ENCODE measurements at places on chromosomes 3 and 15. TPM values are rescaled to one million over a fixed set of nuclear protein-coding genes. Genes with fewer than 3 reads are reported as not detected.

DNA sequence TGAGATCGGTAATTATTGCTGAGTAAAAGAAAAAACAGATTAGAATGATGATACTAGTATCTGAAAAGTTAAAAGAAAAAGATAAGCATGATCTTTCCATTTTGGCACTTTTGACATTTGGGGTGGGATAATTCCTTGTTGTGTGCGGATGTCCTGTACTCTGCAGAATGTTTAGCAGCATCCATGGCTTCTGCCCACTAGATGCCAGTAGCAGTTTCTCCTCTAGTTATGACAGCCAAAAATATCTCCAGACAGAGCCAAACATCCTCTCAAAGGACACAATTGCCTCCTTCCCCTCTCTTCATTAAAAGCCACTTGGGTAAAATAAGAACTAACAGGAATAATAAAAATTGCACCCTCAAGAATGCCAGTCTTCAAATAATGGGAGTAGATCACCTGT is 468.8 kb upstream of the GRM7 start:
- H3K36me3 ChIP-seq: no peaks in the 10 kb centered on the region
- no peak overlapping the region for H3K4me3 ChIP-seq
- H3K27me3 ChIP-seq: no peaks in the 10 kb centered on the region
- no peak overlapping the region for H3K27ac ChIP-seq

GRCh38 chr3:20054549-20054987 is 14.3 kb downstream of the KAT2B start:
- H3K27ac ChIP-seq: no peak overlapping the region
- no peaks in the 10 kb centered on the region for H3K27me3 ChIP-seq
- no peak overlapping the region for H3K4me3 ChIP-seq
- H3K4me1 ChIP-seq: peaks cover 33% of the 10 kb centered on the region

DNA sequence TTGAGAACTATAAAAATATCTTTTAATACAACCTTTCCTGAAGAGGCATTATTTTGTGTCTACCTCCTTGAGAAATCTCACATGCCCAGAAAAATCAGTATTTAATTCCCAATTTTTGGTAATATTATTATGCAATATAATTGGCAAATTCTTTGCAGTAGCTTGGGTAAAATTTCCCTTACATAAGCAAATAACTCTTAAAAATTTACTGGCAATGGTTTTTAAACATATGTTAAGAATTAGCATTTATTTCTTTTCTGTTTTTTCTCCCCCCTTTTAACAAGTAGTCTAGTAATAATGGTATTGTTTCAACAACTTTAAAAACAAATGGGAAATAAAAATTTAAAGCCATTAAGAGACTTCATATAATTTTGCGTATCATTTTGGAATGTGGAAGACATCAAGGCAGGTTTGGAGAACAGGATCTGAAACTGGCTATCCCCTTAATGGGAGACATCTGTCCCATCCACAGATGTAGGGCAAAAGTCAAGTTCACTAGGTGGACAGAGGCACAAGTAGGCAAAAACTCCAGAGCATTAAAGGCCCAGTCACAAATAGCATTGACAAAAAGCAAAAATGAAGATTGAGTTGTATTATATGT is 89.6 kb upstream of the AADACL2 start:
- no peaks in the 10 kb centered on the region for H3K27me3 ChIP-seq
- DNase-seq: no peak
- no peak overlapping the region for H3K27ac ChIP-seq
- no peaks in the 10 kb centered on the region for H3K4me1 ChIP-seq

DNA sequence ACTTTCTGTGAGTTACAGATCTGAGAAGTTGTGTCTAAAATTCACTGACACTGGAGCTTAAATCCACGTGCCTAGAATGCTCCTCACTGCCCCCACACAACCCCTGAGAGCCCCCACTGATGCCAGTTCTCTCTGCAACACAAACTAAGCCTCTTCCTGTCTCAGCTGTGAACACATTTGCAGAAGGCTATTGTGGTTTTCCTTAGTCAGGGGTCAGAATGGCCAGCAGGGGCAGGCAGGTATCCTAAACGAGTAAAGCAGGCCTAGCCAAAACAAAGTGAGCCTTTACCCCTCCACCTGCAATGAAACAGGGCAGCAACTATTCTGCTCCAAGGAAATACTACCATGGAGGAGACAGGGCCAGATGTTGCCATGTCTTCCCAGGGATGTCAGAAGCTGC is 78.6 kb downstream of the FHIT start:
- no peak overlapping the region for H3K4me3 ChIP-seq
- DNase-seq: no peak
- no peaks in the 10 kb centered on the region for H3K4me1 ChIP-seq
- no peak overlapping the region for H3K27ac ChIP-seq

- peaks cover 15% of the 10 kb centered on the region for H3K27me3 ChIP-seq
- no peak for DNase-seq
- H3K36me3 ChIP-seq: no peaks in the 10 kb centered on the region
Observed at GRCh38 chr3:49132073-49132436, 795 bp downstream of the LAMB2 start.

GRCh38 chr3:52313774-52314188 is 2.3 kb upstream of the DNAH1 start:
- peak overlapping the region; percentile 55 for H3K4me3 ChIP-seq
- peak; percentile 55 for DNase-seq
- H3K27me3 ChIP-seq: no peaks in the 10 kb centered on the region
- H3K4me1 ChIP-seq: peaks cover 78% of the 10 kb centered on the region
- H3K36me3 ChIP-seq: peaks cover 4% of the 10 kb centered on the region

ALDH1L1 gene
- total RNA-seq: not detected

DNA sequence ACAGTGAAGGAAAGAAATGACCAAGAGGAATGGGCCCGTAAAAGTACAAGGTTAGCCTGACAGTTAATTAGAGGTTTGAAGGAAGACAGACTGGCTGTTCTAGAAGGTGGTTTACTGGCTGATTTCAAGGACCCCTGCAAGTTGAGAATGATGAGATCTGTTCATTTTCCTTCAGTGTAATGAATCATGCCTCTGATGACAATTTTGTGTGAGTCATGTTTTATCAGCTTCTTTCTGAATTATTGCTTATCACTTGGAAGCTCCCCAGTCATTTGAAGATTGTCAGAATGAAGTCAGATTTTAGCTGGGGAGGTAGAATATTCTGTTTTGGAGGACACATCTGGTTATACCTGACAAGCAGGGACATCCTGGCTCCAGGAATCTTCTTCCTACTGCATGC is 50.6 kb downstream of the DRD3 start:
- H3K4me3 ChIP-seq: no peak overlapping the region
- no peak overlapping the region for H3K27ac ChIP-seq
- no peaks in the 10 kb centered on the region for H3K36me3 ChIP-seq

- H3K27me3 ChIP-seq: no peaks in the 10 kb centered on the region
- no peaks in the 10 kb centered on the region for H3K4me1 ChIP-seq
- H3K4me3 ChIP-seq: no peak overlapping the region
- DNase-seq: no peak
- H3K27ac ChIP-seq: no peak overlapping the region
Observed at GRCh38 chr15:98676586-98677270, 28.4 kb downstream of the IGF1R start.

DNA sequence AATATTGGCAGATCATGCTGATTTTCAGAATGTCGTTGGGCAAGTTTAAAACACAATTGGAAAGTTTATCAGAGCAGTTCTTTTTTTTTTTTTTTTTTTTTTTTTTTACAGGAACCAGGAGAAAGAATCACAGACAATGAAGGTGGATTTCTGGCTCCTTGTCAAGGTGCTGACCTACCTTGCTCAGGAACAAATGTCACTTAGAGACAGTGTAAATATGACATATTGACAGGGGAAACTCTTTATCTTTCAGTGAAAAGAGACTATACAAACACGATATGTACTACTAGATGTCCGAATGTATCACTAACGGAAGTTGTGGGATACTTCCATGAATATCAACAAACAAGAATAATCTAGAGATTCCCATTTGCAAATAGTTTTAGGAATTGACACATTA is 237.3 kb downstream of the FMN1 start:
- H3K4me3 ChIP-seq: no peak overlapping the region
- no peaks in the 10 kb centered on the region for H3K4me1 ChIP-seq
- H3K27ac ChIP-seq: no peak overlapping the region
- no peak for DNase-seq
- no peaks in the 10 kb centered on the region for H3K36me3 ChIP-seq

- no peaks in the 10 kb centered on the region for H3K4me1 ChIP-seq
- no peak overlapping the region for H3K4me3 ChIP-seq
- no peaks in the 10 kb centered on the region for H3K27me3 ChIP-seq
- no peak overlapping the region for H3K27ac ChIP-seq
- H3K36me3 ChIP-seq: no peaks in the 10 kb centered on the region
Observed at GRCh38 chr3:76879959-76880358, 159.9 kb upstream of the ROBO2 start.

DNA sequence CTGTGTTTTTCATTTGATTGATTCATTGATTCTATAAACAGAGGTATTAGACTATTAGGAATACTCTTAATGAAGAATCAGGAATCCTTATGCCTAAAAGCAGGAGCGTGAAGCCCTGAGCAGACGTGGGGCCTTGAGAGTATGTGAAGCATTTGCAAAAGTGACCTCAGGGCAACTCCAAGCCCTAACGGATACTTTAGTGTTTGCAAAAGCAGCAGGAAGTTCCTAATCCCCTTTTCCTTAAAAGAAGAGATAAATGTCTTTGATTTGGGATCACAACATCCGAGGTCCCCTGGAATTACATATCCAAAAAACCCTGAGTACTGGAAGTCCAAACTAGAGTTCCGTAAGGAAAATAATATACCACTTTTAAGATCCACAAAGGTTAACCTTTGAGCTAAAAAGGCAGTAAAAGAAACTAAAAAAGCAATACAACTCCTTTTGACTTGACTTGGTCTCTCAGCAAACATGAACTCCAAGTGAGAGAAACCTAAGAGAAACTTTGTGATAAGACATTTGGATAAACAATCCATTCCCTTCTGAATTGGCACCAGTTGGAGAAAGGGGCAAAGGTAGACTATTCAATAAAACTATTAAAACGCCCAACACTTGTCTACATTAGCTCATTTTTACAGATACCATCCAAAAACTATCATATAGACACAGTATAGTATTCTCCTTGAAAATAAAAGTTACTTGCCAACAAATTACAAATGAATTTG is 27.4 kb downstream of the PRTG start:
- DNase-seq: no peak
- H3K4me1 ChIP-seq: no peaks in the 10 kb centered on the region
- H3K4me3 ChIP-seq: no peak overlapping the region
- H3K27me3 ChIP-seq: peaks cover 7% of the 10 kb centered on the region
- H3K36me3 ChIP-seq: no peaks in the 10 kb centered on the region
- no peak overlapping the region for H3K27ac ChIP-seq

GRCh38 chr3:159928666-159929065 is 60.0 kb upstream of the IL12A start:
- H3K36me3 ChIP-seq: peaks cover 2% of the 10 kb centered on the region
- no peak overlapping the region for H3K27ac ChIP-seq
- no peak overlapping the region for H3K4me3 ChIP-seq
- DNase-seq: no peak
- H3K4me1 ChIP-seq: peaks cover 14% of the 10 kb centered on the region

DNA sequence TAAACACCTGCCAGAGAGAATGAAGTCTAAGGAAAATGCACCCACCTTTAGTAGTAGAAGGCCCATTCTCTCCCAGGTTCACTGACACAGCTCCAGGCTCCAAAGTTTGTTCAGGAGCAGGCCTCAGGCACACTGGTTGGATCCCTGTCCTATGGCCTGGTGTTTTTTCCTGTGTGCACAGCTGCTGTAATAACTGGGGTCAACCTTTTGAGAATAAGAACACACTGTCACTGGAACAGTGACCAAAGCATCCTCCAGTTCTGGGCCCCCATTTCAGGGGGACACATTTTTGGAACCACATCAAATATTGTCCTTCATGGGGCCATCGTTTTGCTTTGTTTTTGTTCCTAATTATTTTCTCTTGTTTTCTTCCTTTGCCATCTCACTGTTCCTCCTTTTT is 95.8 kb downstream of the ARNT2 start:
- H3K27me3 ChIP-seq: peaks cover 9% of the 10 kb centered on the region
- H3K4me1 ChIP-seq: no peaks in the 10 kb centered on the region
- no peak for DNase-seq
- H3K27ac ChIP-seq: no peak overlapping the region

DNA sequence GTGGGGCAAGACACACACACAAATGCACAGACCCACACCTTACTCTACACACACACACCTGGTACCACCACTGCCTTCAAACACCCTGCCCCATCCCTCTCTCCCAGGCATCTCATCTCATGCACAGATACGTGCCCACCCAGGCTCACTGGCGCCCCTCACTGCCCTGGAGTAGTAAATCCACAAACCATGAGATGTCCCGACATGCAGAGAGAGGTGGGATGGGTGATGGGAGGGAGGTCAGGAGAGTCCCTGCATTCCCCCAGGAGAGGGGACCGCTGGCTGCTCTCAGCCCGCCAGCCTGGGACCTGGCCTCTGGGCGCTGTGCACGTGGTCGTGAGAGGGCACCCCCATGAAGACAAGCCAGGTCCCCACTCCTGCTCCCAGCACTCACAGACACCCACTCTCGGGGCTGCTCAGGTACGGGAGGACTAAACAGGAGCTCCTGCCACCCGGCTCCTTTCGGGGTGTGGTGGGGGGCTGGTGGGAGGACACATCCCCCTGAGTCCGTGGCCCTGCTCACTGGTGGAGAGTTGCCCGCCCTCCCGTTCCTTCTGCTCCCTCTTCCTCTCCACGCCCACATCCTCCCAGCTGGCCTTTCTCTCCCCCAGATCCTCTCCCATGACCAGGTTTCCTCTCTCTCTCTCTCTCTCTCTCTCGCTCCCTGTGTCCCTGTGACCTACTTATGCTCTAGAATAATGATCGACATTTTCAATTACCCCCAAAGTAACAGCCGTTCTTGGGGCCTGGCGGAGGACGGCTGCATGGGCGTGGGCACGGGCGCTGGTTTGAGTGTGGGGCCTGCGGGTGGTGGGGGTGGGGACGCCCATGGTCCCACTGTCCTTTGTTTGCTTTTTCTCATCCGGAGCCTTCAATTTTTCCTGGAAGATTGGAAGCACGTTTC is 18.9 kb upstream of the CSPG4 start:
- H3K27ac ChIP-seq: no peak overlapping the region
- no peaks in the 10 kb centered on the region for H3K36me3 ChIP-seq
- no peak overlapping the region for H3K4me3 ChIP-seq
- peaks cover 15% of the 10 kb centered on the region for H3K27me3 ChIP-seq
- DNase-seq: no peak

GRCh38 chr3:152352554-152352953 is 83.8 kb downstream of the MBNL1 start:
- H3K4me3 ChIP-seq: peak overlapping the region; percentile 20
- peaks cover 42% of the 10 kb centered on the region for H3K36me3 ChIP-seq
- H3K4me1 ChIP-seq: peaks cover 44% of the 10 kb centered on the region

DNA sequence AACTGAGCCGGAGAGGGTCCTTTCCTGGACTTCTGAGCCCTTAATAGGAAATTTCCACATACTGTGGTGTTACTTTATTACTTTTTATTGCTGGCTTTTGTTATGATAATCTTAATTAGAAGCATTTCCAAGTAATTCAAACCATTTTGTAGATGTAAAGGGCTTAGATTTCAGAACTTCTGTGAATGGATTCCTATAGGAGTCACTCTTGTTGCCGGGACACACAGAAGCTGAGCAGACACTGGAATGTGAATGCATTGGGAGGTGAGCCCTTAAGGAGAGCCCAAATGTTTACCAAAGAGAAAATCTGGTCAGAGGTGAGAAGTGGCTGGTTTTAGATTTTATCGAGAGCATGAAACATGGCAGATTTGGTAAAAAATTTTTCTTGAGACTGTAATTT is 87.4 kb downstream of the FNDC3B start:
- no peak overlapping the region for H3K27ac ChIP-seq
- H3K36me3 ChIP-seq: no peaks in the 10 kb centered on the region
- no peak overlapping the region for H3K4me3 ChIP-seq
- peaks cover 8% of the 10 kb centered on the region for H3K27me3 ChIP-seq

C3orf70 gene
- total RNA-seq: not detected

- no peak for DNase-seq
- H3K27me3 ChIP-seq: no peaks in the 10 kb centered on the region
- no peak overlapping the region for H3K4me3 ChIP-seq
- peaks cover 23% of the 10 kb centered on the region for H3K4me1 ChIP-seq
- H3K36me3 ChIP-seq: no peaks in the 10 kb centered on the region
- no peak overlapping the region for H3K27ac ChIP-seq
Observed at GRCh38 chr15:63465104-63465503, 39.3 kb upstream of the USP3 start.

All from activated B cell treated with CpG ODN at 0.5 μM for 24 hours (primary cell).